ENCODE measurements at places on chromosomes 2 and 18.

DNA sequence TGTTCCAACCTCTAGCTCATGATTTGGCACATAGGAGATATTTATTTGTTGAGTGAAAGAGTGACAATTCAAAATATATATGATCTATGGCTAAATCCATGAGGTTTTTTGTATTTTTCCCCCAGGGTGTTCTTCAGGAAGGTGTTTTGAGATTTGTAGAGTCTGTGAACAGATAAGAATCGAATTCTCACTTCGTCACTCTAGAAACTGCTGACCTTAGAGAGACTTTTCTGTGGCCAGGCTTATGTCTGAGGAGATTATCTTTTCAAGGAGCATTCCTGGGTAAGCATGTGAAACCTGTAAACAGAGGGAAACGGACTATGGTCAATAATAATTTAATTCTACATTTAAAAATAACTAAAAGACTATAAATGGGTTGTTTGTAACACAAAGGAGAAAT is 849 bp upstream of the ITGB6 start:
- DNase-seq: no peak

DNA sequence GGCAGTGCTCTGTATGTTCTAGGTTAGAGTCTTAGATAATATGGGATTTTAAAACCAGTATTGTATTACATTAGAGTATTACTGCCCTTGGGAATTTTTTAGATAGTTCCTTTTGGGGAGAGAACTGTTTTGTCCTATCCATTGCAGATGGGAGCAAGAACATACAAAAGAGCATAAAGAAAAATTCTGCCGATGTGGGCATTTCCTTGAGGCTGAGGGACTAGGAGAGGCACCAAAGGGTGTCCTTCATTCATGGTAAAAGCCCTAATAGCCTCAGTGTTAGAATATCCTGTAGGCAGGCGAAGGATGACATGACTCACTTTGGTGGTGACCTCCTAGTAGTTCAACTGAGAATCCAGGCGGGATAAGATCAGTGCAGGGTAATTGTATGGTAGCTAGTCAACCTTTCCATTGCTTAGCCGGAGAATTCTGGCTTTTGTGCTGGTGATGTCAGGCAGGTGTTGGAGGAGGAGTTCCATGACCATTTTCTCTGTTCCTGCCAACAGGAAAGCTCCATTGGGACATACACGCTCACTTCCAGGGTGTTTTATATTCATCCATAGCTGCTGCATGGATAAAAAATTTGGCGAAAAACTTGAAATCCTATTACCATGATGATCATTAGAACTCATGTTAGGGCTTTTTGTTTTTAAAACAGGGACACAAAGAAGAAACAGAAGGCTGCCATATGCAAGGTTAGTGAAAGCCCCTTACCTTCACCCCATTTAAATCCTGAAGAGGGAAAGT is 28.1 kb downstream of the EPAS1 start:
- DNase-seq: no peak

GRCh38 chr18:58067601-58068000 is 23.6 kb downstream of the NEDD4L start:
- no peak for DNase-seq

GRCh38 chr2:147548451-147548850 is 296.4 kb upstream of the ACVR2A start:
- no peak for DNase-seq

DNA sequence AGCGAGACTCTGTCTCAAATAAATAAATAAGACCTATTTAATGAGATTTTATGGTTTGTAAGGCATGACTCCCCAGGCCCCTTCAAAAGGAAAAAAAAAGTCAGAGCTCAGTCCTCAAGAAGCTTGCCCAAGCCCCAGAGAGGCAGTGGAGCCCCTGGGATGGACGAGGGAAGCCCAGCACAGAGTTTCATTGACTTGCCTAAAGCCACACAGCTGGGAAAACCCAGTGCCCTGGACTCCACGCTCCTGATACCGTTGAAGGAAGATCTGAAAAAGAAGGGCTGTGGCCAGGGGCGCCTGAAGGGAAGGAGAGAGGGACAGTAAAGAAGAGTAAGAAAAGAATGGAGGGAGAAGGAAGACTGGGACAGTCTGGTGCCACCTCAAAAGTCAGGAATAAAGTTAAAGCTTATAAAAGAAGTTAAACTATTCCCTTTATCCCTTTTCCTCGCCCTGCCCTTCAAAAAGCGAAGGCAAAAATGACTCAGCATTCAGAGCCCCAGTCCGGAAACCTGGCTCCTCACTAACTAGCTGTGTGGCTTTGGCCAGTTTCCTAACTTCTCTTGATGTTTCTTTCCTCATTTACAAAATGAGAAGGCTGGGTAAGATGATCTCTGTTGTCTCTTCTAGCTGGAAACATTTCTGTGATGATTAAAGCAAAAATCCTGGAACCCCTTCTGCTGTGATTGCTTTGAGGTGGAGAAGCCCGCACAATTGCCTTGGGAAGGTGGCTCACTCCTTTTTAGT is 46.7 kb downstream of the LYPD1 start:
- no peak for DNase-seq

DNA sequence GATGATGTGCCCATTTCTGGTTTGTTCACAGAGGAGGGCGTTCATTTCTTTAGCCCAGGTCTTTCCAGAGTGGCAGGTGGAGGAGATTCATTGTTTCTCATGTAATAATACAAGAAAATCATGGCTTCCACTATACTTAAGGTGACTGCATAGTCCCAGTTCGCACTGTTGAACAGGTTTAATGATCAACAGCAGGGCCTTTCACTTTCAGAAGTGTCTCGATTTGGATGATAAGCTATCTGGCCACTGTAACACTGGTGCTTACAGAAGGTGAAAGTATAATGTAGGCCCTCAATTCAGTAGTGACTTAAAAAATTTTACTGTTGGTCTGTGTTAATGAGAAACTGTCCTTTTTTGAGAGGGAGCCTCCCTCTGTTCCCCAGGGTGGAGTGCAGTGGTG is 1.4 kb downstream of the RMC1 start:
- no peak for DNase-seq

DNA sequence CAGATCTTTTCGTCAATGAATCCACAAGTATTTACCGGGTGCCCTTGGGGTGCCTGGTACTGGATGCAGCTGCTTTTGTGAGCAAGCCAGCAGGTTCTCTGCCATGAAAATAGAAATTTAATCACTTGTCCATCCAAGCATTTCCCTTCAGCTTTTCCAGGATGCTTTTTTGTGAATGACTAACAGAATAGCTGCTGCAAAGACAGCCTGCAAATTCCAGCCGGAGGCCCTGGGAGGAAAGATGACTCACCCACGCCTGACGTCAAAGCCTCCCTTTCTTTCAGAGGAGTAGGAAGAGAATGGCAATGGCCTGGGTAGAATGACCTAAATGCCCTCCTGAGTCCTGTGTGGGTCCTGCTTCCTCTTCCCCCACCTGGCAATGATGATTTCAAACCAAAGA is 111.9 kb downstream of the AP1S3 start:
- peak; percentile 32 for DNase-seq

DNA sequence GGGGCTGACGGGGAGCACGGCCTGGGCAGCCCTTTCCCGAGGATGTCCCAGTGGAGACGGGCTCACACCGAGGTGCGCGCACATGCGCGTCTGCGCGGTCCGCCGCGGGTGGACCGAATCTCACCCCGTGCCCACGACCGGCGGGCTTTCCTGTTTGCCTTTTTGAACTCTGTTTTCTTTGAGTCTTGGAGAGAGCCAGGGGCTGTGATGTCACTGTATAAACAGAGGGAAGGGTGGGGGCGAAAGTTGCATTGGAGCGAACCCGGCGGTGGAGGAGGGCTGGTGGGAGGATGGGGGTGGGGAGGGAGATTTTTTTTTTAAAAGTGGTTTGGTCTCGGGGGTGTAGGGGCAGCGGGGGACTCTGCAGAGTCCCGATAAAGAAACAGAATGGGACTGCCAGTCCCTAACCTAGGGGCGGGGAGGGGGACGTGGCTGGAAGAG is 141.2 kb upstream of the CTAGE1 start:
- no peak for DNase-seq

GRCh38 chr2:119425620-119426395 is 5.8 kb upstream of the TMEM37 start:
- DNase-seq: no peak

GRCh38 chr2:241546771-241547498 is 11.6 kb upstream of the BOK start:
- peak; percentile 15 for DNase-seq

GRCh38 chr2:239318151-239318611 is 82.6 kb downstream of the HDAC4 start:
- DNase-seq: no peak

- DNase-seq: no peak
These were observed 639.3 kb downstream of the ADCYAP1 start for GRCh38 chr18:1544016-1544415.

- no peak for DNase-seq
These were observed 77.4 kb downstream of the PIK3C3 start for GRCh38 chr18:42032447-42032846.

GRCh38 chr2:145546091-145546490 is 1026.2 kb upstream of the ZEB2 start:
- DNase-seq: no peak

DNA sequence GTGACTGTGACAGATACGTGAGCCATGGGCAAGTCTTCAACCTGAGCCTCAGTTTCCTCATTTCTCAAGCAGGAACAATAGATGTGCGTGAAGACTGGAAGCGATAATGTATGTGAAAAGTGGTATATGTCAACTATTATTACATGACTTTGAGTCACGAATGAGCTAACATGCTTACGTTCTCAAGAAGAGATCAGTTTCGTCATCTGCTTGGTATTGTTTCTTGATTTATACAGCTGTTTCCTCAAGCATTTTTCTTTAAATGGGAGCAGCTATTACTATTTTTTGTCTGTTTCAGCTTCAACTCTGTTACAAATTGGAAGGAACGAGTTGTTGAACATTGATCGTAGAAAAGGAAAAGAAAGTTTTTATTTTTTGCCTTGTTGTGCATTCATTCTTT is 48.5 kb upstream of the THOC1 start:
- no peak for DNase-seq

GRCh38 chr2:104853534-104854497 is at the start of gene POU3F3:
Gene POU3F3, plus strand, starts transcription at chr2:104854115. Its CDS starts 1,396 bp downstream, at chr2:104855511.
- DNase-seq: peak; percentile 99

DNA sequence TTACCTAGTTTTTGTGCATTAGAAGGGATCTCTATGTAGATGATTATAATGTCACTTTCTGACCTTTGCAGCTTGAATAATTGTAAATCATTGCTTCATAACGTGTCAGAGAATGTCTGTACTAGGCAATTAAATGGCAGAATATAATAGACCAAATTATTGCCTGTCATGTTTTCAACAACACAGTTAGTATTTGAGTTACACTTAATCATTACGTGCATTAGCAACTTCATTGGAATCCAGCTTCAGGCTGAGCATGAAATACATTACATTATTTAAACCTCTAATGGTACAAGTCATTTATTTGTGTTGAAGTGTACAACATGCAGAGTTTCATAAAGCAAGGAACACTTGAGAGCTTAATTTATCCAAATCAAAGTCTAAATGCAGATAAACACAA is 48.0 kb downstream of the ZNF407 start:
- DNase-seq: no peak

All from hippocampal formation (tissue), 2 donors.